CMK (cell line): ENCODE measurements at places on chromosomes 4 and X.

DNA sequence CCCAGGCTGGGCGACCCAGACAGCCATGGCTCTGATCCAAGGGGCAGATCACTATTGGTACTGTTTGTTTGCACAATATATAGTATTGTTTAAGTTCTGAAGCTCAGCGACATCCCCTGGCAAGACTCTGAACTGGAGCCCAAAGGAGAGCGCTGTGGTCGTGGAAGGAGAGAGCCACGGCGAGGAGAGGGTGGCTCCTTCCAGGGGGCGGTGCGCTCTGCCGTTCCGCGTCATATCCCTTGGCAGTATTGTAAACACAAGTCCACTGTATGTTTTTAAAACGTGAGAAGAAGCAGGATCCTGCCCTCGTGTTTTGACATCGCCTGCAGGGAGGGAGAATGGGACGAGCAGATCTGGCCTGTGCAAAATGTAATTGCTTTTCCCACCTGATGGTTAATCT lies 185.5 kb downstream of the RAB28 start:
- DNase-seq, result no peak

- no peak for DNase-seq
These were observed 160.0 kb downstream of the FHIP1A start for GRCh38 chr4:151568966-151569365.

GRCh38 chr4:7418131-7418943 lies 16.4 kb downstream of the PSAPL1 start:
- no peak for DNase-seq

DNA sequence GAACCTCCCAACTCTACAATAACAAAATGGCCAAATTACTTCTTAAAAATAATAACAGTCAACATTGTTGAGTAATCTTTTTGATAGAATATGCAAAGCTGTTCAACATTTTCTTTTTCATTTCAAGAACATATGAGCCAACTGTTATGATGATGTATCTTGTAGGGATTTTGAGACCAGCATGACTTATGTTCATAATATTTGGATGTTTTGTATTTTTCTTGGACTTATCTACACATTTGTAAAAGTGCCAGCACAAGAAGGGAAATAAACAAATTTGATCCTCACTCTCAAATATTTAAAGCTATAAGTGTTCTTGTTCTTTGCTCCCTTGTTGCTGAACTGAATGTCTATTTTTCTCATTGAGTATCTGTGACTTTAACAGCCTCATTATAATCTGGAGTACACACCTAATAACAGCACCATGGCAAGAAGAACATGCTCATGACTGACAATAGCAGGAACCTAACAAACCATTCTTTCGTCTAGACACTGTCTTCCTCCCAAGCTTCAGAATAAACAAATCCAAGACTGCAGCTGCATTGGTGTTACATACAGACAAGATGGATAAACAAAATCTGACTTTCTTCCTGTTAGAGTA lies 1049.7 kb downstream of the FAT4 start:
- DNase-seq, result no peak

DNA sequence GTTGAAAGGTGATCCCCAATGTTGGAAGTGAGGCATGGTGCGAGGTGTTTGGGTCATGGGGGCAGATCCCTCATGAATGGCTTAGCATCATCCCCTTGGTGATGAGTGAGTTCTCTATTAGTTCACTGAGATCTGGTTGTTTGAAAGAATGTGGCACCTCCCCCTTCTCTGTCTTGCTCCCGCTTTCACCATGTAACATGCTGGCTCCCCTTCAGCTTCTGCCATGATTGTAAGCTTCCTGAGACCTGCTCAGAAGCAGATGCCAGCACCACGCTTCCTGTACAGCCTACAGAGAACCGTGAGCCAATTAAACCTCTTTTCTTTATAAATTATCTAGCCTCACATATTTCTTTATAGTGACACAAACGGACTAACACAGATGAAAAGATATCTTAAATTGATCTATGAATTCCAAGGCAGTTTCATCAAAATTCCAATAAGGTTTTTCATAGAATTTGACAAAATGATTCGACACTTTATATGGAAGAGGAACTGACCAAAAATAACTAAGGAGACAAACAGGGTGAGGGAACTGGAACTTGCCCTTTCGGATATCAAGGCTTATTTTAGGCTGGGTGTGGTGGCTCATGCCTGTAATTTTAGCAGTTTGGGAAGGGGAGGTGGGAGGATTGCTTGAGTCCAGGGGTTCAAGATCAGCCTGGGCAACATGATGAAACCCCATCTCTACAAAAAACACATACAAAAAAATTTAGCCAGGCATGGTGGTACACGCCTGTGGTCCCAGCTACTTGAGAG lies 56.9 kb upstream of the OGT start:
- DNase-seq, result no peak

GRCh38 chr4:123345935-123346300 lies 50.7 kb upstream of the SPRY1 start:
- no peak for DNase-seq

DNA sequence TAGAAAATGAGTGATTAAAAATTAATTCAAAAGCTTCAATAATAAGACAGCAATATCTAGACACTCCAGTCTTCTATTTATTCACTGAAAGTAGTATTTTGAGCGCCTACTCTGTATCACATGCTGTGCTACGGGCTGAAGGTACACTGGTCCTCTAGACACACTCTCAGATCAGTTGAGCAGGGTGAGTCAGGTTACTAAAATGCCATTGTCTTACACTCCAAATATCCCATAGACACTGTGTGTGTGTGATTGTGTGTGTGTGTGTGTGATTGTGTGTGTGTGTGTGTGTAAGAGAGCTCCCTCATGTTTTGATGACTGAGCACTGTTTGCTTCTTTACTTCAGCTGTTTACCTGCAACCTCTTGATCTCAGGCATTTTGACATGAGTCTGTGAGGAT lies 342.8 kb upstream of the BOD1L1 start:
- DNase-seq, result no peak

- no peak for DNase-seq
These were observed 38.4 kb downstream of the GPC3 start for GRCh38 chrX:133947022-133947421.

- DNase-seq, result no peak
These were observed 9.8 kb downstream of the SPP1 start for GRCh38 chr4:87985097-87985886.

DNA sequence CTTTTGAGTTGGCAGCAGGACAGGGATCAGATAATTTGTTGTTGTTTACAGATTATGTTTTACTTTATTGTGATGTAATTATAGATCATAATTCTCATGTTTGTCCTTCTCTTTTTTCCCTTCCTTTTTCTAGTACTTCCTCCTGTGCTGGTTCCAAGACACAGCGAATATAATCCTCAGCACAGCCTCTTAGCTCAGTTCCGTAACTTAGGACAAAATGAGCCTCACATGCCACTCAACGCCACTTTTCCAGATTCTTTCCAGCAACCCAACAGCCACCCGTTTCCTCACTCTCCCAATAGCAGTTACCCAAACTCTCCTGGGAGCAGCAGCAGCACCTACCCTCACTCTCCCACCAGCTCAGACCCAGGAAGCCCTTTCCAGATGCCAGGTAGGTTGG lies 58.0 kb downstream of the SMAD1 start:
- no peak for DNase-seq

DNA sequence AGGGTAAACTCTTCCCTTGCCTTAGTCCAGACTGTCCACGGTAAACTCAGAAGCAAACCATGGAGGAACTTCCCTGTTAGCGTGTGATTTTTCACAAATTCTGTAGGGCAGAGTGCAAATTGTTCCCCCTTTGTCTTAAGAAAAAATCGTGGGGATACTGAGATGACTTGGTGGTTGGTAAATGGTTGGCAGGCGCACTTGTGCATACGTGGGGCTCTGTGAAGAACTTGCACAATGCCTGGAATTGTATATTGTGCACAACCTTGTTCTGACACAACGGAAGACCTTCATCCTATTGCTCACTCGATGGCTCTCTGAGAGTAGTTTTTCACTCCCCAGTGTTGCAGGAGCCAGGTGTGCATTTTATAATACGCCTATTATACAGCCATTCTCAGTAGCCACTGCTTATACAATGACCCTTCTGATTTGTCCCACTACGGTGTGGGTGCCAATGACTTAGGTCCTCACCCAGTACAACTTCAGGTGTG lies 150.0 kb downstream of the SPRY1 start:
- no peak for DNase-seq

GRCh38 chrX:154357205-154357604 lies 17.2 kb downstream of the FLNA start:
- DNase-seq, result no peak

GRCh38 chr4:75736862-75737261 lies 12.5 kb downstream of the USO1 start:
- no peak for DNase-seq

DNA sequence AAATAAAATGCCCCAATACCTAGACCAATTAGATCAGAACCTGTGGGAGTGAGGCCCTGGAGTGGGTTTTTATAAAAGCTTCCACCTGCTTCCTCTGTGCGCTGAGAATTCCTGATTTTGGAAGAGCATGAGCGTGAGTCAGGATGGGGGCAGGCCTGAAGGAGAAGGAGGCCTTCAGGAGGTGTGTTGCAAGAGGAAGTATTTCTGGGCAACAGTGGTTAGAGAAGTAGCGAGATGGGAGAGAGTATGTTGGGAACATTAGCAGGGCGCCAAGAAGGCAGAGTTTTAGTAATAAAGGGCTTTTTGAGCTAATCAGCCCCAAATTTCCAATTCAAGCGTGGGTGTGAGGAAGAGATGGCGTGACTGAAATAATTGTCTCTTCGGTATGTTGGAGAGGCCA lies 349.8 kb downstream of the UNC5C start:
- DNase-seq, result no peak

DNA sequence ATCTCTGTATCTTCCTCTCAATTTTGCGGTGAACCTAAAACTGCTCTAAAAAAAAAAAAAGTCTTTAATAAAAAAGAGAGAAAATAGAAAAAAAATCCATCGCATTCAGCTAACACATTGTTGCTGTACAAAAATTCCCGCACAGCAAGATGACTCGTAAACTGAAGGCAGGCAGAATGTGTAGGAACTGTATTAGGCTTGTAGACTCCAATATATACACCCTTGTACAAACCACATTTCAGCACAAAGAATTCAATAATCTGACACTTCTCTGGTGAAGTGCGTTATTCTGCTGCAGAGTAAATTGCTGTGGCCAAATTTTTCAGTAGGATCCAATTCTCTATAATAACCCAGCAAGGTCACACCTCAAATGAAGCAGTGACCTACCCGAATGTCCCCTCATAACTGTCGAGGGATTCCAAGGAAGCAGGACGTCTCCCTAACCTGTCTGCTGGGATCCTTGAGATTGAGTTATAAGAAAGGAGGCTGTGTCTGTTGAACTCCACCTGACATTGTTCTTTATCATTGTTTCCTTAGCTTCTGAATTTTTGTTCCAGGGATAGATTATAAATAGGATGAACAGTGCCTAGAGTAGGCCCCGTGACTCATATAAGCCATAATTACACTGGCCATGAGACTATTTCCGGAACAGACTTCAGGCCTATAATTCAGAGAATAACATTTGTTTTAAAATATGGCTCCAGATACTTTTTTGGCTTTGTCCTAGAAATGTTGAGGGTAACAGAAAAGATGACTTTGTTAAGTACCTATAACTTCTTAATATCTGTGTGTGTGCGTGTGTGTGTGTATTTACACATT lies 348.3 kb downstream of the PCDH7 start:
- no peak for DNase-seq

- no peak for DNase-seq
These were observed 27.4 kb downstream of the NAA11 start for GRCh38 chr4:79298484-79298883.

- DNase-seq, result no peak
These were observed 2.2 kb upstream of the RTL8B start for GRCh38 chrX:135024526-135024925.

DNA sequence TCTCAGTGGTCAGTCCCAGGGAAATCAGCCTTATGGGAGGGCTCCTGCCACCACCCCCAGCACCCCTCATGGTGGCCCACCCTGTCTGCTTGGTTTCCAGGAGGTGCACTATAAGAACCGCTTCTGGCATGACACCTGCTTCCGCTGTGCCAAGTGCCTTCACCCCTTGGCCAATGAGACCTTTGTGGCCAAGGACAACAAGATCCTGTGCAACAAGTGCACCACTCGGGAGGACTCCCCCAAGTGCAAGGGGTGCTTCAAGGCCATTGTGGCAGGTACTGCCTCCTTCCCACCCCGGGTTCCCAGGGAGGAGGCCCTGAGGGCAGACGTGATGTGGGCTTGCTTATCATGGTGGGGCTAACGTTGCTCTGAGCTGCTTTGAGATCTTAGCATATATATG lies 44.3 kb downstream of the MAP7D3 start:
- DNase-seq, result no peak

GRCh38 chr4:125314676-125315575 lies at the start of gene FAT4:
Gene FAT4 (plus strand): TSS chr4:125314955. CDS start chr4:125316412, 1,457 bp downstream.
- peak; percentile 64 for DNase-seq

- no peak for DNase-seq
These were observed 312.0 kb downstream of the CAMK2D start for GRCh38 chr4:113449410-113449974.

DNA sequence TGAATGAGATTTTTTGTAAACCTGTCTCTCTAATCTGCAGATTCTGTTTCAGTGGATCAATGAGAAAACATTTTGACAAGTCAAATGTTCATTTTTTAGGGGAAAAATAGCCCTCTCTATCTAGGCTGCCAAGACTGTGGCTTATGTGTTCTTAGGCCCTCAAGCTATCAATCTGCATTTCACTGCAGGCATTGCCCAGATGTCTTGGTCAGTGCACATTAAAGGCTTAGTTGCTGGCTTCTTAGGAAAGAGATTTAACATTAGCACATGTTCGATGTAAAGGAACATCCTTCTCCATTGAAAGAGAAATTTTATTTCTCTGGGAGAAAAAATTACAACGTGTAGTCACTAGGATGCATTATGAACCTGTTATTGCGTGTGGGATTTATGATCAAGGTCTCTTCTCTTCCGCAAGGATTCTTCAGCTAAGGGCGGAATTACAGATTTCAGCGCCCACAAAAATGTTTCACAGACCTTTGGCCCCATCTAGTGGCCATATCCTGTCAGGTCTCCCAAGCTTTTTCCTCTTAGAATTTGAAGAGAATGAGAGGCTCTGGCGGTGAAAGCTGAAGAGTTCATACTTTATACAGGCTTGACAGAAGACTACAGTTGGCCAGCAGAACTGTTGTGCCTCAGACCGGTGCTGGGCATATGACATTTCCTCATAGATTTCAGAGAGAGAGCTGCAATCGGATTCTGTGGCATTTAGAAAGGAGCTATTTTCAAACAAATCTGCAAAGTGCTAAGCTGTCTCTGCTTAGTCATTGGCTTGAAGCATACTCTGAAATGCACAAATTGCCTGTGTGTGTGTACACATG lies 144.6 kb upstream of the NOCT start:
- peak; percentile 14 for DNase-seq

- DNase-seq, result no peak
These were observed 3.7 kb downstream of the TMEM129 start for GRCh38 chr4:1717129-1718094.

- peak; percentile 49 for DNase-seq
These were observed at the start of gene TRAM1L1 for GRCh38 chr4:117084866-117085701. Gene TRAM1L1 (minus strand): TSS chr4:117085576. CDS start chr4:117085393, 183 bp downstream.

GRCh38 chrX:119880552-119881437 lies 9.2 kb downstream of the NDUFA1 start:
- no peak for DNase-seq

DNA sequence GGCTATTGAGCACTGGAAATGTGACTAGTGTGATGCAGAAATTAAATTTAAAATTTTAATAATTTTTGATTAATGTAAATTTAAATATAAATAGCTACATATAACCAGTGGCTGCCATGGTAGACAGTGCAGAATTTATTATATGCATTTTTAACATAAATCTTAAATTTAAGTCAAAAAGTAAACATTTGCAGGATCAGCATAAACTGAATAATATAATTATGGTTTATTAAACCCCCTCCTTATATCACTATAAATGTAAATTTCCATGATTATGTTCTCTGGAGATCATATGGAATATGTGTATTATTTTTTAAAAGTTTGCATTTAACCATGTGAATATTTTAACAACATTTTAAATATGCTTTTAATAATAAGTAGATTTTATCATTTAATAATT lies 155.8 kb downstream of the TEX13C start:
- no peak for DNase-seq
